ENCODE measurements at places on chromosomes 7 and 10.

- no peak for DNase-seq
Measured at GRCh38 chr10:19658131-19658530, 158.1 kb upstream of the PLXDC2 start.

DNA sequence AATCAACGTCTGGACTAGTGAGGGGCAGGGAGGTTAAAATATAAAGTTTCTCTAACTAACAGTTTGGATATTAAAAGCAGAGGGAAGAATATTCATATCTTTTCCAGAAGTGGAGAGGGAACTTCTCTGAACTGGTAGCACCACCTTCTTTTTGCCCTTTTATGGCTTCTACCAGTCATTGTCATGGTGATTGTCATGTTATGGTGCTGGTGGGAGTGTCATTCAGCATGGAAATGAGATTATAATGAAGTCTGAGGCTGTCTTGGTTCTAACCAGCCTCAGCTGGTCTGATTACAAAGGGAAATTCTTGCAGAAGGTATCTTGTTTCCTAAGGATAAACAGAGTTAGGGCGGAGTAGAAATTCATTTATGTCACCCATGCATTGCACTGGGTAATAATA, 523.8 kb downstream of the ZWINT start:
- DNase-seq: no peak

GRCh38 chr7:113000316-113001020, 86.2 kb downstream of the GPR85 start:
- DNase-seq: no peak

DNA sequence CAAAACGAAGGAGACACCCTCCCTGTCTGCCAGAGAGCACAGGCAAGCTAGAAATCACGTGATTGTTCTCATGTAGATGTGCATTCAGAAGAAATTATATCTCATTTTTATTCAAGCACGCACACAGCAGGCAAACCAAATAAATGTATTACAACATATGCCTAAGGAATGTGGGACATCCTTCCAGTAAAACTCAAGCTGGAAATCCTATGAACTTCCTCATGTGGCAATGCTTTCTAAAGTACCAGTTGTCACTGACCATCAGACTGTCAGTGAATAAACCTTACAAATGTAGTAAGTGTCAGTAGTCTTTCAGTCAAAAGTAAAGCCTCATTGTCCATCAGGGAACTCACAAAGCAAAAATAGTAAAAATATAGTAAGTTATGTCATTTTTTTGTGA, 350.1 kb upstream of the POM121L12 start:
- no peak for DNase-seq

- no peak for DNase-seq
Measured at GRCh38 chr10:129713659-129714265, 246.7 kb downstream of the MGMT start.

GRCh38 chr10:119703903-119704508, 21.8 kb upstream of the INPP5F start:
- no peak for DNase-seq

GRCh38 chr10:11886851-11887250, 63.7 kb downstream of the PROSER2 start:
- DNase-seq: no peak

DNA sequence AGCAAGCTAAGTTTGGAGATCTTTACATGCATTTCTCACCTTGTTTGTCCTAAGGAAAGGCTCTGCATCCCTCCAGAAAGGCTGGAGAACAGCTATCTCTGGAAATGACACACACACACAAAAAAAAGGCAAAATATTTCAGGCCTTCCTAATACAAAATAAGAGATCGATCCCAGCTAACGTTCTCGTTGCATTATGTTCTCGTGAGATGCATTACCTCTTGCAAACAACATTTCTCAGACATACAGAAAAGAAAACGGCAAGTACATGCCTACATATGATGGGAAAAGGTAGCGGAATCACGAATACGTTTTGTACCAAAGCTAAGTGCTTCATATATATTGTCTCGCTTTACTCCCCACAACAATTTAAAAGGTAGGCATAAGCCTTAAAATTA, 488 bp downstream of the MTERF1 start:
- peak; percentile 0 for DNase-seq

DNA sequence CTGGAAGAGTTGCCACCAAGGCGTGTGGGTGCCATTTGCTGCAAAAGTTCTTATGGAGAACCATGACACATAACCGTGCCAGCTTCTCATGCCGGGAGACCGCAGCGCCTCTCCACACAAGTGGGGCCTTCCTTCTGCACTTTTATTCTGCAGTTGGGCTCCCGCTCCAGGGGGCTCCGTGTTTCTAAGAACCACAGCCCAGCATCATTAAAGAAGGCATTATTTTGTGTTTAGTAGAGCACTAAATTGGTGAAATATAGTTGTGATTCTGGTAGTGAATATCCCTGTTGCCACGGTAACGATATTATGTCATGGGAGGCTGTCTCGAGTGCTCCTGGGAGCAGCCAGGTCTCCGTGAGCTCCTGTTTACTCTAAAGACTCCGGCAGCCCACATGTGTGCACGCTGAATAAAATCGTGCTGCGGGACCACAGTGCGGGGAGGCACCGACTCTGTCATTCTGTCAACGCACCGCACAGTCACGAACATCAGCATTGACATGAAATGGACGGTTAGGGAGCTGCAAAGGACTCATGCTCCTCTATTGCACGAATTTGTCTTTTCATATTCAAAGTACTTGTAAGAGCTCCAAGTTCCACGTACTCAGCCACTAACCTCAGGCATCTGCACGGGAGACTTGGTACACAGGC, 68.8 kb upstream of the PITRM1 start:
- DNase-seq: no peak

DNA sequence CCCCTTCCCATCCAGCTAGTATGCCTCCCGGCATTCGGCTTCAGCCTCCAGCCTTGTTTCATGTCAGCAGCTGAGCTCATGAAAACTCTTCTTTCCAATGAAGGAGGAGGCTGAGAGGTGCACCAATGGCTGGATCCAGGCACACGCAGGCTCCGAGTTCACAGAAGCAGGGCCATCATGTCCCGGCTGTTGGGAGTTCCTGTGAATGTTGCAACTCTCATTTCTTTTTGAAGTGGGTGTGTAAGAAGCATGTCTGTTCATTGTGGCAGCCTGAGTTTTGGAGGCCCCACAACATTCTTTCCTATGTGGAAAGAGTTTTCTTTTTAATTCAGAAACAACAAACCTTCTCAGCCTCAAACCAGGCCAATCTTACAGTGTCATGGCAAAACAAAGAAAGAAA, 89.7 kb downstream of the PTPRE start:
- DNase-seq: no peak

DNA sequence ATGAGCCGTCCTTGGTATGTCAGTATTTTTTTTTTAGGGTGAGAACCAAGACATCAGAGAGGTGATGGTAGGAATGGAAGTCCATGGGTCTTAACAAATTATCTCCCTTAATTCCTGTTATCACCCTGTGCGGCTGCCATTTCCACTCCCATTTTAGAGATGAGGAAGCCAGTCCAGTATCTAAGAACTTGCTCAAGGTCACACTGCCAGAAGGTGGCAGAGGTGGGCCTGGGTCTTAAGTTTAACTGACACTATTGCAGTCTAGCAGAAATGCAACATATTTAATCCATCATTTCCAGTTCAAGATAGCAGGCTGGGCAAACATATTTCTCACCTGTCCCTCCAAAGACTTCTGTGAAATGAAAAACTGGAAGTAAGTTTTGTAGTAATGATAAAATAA, 108.3 kb downstream of the GLI3 start:
- no peak for DNase-seq

DNA sequence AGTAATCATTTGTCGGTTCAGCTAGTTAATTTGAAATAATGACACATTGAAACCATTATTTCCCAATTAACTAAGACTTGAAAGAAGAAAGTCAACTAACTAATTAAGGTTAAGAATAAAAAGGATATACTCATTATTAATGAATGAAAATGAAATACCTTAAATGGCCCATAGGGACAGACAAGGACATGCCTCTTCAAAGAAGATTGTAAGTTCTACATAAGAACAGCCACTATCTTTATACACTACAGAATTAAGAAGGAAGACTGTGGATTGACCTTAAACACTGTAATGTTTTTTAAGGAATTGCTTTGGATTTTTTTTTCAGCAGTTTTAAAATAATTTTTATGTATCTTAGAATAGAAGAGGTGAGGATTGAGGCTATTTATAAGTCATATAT, 60.7 kb downstream of the CSTF2T start:
- DNase-seq: no peak

DNA sequence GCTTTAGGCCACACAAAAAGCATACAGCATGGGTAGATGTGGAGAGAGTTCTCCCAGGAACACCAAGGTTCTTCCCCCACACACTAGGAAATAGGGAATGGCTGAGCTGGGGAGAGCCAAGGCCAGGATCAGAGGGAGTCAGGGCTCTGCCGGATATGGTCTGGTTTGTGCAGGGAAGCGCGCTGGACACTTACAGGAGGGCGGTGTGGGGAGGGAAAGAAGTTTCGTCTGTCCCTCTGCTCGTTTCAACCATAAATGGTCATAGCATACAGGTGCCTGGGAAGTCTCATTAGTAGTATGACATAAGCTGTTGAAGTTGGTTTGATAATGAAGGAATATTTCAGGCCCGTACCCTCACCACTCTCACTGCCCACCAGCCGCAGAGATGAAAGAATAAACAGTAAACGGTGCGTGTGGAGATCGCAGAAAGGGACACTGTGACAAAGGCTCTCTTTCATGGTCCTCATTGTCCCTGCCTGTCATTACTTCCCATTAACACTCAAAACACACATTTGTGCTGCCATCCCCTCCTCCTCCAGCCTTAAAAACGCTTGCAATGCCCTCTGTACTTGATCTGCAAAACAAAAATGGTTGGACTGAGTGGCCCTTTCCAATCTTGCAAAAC, 207.2 kb downstream of the CELF2 start:
- DNase-seq: no peak

- DNase-seq: no peak
Measured at GRCh38 chr7:127708201-127708600, 56.2 kb downstream of the SND1 start.

GRCh38 chr7:79459381-79459780, 5.9 kb upstream of the MAGI2 start:
- DNase-seq: no peak

- no peak for DNase-seq
Measured at GRCh38 chr10:32163762-32164148, 107.5 kb upstream of the KIF5B start.

DNA sequence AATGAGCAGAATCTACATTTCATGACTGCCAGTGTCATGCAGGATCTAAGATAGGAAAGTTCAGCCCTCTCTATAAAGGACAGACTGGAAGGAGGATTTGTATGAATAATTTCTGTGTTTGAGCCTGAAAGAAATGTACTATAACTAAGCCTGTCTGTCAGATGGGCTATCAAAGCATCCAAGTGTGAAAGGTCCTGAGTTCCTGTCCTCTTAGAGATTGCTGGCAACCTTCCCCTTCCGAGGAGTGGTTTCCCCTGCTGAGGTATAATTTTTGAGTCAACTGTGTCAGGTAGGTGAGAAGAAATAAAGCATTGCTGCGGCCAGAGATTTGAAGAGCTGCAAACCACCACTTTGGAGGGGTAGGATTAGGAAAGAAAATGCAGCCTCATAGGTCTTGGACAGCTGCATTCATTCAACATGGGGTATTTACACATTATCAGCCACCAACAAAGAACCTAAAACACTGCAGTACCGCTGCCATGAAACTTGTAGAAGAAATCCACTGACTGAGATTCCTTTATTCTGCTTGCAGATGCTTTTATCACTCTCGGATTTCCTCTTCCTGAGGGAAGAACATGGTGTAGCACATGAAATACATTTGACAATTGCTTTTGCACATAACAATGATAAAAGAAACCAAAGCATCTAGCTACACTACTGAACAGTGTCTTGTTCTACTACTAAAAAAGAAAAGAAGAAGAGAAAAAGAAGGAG, 189.1 kb downstream of the DGKI start:
- DNase-seq: no peak

- DNase-seq: no peak
Measured at GRCh38 chr10:78374331-78375028, 340.8 kb downstream of the RPS24 start.

GRCh38 chr10:101031796-101032636, 982 bp downstream of the SFXN3 start:
- DNase-seq: peak; percentile 91

GRCh38 chr7:33832271-33832721, 73.0 kb upstream of the BMPER start:
- no peak for DNase-seq

DNA sequence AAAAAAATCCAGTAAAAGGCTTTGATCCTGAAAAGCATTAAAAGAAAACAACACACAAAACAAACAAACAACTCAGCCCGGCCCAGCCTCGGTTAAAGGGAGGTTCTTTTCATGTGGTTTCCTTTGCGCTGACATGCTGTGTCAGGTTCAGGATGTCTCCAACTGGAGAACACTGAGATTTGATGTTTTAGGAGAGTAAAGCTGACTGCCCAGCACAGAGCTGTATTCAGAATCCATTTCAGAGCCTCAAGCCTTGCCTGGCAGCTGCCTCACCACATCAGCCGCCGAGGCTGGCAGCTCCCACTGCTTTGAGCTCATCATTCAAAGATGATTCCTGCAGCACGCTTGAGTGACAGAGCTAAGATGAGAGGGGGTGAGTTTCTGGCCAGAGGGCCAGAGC, 205.8 kb upstream of the LYZL1 start:
- peak; percentile 24 for DNase-seq

DNA sequence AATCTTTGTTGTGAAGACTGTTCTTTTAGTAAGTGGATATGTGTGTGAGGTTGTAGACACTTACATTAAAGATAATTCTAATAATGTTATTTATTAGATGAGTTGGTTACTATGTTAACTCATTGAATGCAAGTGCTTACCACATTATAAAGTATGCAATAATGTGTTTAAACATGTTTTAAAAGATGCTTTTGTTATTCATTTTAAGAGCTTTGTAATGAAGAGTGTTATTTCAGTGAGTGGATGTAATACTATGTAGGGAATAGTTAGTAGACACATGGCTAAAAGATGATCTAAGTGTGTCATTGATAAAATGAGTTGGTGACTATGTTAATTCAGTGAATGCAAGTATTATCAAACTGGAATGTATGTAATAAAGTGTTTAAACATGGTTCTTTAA, 70.0 kb upstream of the VOPP1 start:
- DNase-seq: no peak

GRCh38 chr10:112961609-112962008, 11.6 kb downstream of the TCF7L2 start:
- no peak for DNase-seq

- no peak for DNase-seq
Measured at GRCh38 chr10:78279756-78280155, 246.1 kb downstream of the RPS24 start.

DNA sequence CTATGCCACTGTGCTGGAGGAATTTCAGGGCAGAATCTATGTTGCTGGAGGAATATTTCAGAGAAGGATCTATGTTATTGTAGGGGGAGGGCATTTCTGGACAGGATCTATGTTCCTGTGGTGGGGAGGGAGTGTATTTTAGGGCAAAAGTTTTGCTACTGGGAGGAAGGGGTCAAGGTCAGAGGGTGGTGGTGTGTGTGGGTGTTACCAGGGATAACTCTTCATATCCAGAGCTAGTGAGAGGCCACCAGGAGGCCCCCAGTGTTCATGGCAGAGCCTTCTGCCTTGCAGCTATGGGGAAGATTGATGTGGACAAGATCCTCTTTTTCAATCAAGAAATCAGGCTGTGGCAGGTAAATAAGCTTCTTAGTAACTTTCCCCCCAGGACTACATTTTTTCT, 2.0 kb upstream of the STRA8 start:
- no peak for DNase-seq

- DNase-seq: no peak
Measured at GRCh38 chr7:69095649-69096048, 502.6 kb upstream of the AUTS2 start.
